ENCODE measurements at places on chromosomes 7 and 10.

GRCh38 chr7:117014673-117015133 is 61.4 kb downstream of the ST7 start:
- no peak for DNase-seq

DNA sequence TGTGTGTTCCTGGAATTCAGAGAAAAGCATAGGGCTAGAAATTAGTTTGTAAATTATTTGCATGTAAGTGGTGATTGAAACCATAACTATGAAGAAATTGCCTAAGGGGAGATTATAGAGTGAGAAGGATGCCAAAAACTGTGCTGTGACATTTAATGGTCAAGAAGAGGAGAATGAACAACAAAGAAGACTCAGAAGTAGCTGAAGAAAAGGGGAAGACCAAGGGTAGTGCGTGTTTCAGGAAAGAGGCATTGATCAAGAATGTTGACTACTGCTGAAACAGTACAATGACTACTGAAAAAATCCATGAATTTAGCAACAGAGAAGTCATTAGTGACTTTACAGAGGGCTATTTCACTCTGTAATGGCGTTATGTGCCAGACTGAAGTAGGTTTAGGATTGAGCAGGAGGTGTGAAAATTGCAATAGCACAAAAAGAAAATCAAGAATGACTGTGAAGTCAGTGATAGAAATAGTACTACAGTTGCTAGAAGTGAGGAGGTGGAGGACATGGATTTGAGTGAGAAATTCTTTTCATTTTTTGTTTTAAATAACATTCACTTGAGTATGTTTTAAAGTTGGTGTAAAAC is 28.9 kb upstream of the SAMD9L start:
- DNase-seq: no peak

DNA sequence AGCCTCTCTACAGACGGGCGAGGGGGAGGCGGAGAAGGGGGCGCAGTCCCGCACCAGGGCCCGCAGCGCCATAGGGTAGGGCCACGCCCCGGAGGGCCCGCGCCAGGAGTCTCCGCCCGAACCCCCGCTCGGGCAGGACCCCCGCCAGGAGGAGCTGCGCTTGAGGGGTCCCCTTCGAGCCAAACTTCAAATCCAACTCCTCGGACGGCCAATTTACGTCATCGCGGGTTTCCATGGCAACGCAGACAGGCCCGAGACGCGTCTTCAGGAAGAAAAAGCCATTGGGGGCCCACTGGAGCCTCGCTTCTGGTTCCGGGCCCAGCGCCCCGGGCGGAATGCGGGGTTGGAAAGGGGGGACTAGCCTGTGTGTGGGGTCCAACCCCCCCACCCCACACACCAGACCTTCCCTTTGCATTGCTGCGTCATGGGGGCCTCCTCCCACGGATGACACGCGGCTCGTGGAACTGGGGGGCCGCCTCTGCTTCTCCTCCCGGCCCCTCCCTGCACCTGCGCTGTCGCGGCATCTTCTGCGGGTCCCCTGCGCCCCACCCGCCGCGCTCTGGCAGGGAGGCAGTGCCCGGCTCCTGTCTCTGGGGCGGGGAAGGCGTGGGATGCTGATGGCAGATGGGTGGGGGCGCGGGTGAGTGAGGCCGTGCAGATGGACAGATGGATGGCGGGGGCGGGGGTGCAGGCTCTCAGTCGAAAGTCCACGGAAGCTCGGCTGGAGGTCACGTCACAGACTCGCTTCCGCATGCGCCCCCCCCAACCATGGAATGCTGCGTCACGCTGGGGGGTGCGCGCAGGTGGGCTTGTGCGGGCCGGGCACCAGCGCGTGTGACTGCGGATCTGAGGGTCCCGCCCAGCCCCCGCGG is 1.2 kb downstream of the CALY start:
- peak; percentile 97 for DNase-seq

DNA sequence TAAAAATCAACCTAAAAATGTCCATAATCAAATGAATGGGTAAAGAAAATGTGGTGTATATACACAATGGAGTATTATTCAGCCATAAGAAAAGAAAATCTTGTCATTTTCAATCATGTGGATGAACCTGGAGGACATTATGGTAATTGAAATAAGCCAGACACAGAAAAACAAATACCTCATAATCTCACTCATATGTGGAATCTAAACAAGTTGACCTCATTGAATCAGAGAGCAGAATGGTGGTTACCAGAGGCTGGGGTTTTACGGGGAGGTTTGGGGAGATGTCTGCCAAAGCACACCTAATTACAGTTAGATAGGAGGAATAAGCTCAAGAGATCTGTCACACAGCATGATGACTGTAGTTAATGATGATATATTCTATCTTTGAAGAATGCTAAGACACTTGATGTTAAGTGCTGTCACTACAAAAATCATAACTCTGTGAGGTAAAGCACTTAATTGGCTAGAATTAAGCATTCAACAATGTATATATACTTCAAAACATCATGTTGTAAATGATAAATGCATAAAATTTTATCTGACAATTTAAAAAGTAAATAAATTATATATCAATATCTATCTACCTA is 39.1 kb upstream of the TNPO3 start:
- no peak for DNase-seq

GRCh38 chr7:48213226-48213625 is 42.0 kb downstream of the ABCA13 start:
- no peak for DNase-seq

- no peak for DNase-seq
These were observed 378.4 kb upstream of the SEMA3D start for GRCh38 chr7:85565276-85565675.

GRCh38 chr7:132639983-132640382 is 63.7 kb upstream of the PLXNA4 start:
- no peak for DNase-seq

GRCh38 chr7:44985900-44986217 is 7.0 kb upstream of the MYO1G start:
- DNase-seq: no peak

GRCh38 chr10:124683814-124684213 is 60.4 kb downstream of the FAM53B start:
- no peak for DNase-seq

DNA sequence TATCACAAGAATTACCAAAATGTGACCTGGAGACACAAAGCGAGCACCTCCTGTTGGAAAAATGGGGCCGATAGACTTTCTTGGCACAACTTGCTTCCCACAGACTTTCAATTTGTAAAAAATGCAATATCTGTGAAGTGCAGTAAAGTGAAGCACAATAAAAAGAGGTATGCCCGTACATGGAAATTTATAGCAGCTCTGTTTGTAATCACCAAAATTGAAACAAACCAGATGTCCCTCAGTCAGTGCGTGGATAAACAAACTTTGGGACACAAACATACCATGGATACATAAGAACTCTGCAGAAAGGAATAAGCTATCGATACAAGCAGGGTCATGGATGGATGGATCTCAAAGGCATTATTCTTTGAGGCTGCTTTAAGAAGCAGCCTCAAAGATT is 33.6 kb downstream of the ARID5B start:
- DNase-seq: no peak

Data from naive thymus-derived CD8-positive, alpha-beta T cell (primary cell).